Activated naive CD4-positive, alpha-beta T cell treated with anti-CD3 and anti-CD28 coated beads for 36 hours (primary cell): ENCODE measurements at places on chromosomes 5 and 9. TPM values are rescaled to one million over a fixed set of nuclear protein-coding genes. Genes with fewer than 3 reads are reported as not detected.

The CCDC192 gene
- not detected for total RNA-seq

The FAM221B gene
- total RNA-seq = not detected

The SLC23A1 gene
- 0.62 TPM for total RNA-seq

The ASPN gene
- total RNA-seq = not detected

The AHRR gene
- 5.5 TPM for total RNA-seq

GRCh38 chr5:138028971-138029365 lies 3.9 kb downstream of the FAM13B start:
- DNase-seq = no peak

GRCh38 chr5:9198394-9198793 lies 347.5 kb downstream of the SEMA5A start:
- DNase-seq = no peak

DNA sequence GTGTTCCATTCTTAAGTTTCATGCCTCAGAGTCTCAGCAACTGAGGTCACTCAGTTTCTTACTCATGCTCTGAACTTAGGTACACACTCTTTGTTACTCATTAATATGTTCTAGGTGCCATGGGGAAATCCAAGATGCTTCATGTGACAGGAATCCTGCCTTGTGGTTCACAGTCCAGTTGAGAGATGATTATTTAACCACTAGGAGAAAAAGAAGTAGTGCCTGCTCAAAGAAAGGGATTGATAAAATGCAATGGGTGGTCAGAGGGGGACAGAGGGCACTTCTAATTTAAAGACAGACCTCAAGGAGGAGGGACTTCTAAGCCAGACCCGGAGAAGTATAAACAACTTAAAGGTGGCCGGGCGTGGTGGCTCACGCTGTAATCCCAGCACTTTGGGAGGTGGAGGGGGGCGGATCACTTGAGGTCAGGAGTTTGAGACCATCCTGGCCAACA lies 69.0 kb downstream of the UGCG start:
- peak; percentile 55 for DNase-seq

- peak; percentile 16 for DNase-seq
These were observed 6.2 kb downstream of the REEP5 start for GRCh38 chr5:112915831-112916230.

DNA sequence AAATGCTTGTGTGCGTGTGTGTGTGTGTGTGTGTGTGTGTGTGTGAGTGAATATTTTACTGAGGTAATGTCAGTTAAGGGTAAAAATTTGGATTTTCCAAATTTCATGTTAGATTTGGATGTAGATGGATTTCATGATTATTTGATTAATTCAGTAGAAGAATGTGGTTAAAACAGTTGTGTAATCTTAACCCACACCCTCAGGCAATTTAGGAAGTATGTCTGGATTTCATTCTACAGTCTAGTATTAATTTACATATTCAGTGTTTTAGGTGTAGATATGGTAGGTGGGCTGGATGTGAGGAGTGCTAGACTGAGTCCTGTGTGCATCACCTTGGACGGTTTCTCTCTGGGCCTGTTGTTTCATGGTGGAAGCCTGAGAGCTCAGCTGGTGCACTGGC lies 99.1 kb upstream of the CKMT2 start:
- no peak for DNase-seq

- no peak for DNase-seq
These were observed 72.5 kb downstream of the AUH start for GRCh38 chr9:91289244-91289643.

- no peak for DNase-seq
These were observed 73.8 kb downstream of the NEK6 start for GRCh38 chr9:124331580-124331979.

- no peak for DNase-seq
These were observed 195.3 kb downstream of the CACNA1B start for GRCh38 chr9:138072897-138073296.

DNA sequence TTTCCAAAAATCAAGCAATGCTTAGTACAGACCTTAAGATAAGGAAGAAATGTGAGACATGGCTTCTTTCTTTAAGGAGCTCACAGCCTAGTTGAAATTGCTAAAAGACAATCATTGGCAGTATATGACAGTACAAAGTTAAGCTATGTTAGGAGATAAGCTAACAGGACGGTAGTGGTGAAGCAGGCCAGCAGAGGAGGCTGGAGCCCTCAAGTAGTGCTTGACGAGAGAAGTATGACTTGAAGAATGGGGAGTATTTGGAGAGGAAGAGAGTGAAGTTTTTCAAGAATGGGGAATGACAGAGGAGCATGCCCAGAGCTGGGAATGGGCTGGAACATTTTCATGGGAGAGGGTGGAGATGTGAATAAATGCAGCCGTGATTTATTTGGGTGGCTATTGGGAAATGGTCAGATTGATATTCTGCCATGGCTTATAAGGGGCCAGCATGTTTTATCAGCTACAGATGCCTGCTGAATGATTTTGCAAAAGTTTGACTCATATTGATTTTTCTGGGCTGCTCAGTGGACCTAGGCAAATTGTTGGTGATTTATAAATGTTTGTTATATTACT lies 43.7 kb downstream of the LURAP1L start:
- DNase-seq = no peak

DNA sequence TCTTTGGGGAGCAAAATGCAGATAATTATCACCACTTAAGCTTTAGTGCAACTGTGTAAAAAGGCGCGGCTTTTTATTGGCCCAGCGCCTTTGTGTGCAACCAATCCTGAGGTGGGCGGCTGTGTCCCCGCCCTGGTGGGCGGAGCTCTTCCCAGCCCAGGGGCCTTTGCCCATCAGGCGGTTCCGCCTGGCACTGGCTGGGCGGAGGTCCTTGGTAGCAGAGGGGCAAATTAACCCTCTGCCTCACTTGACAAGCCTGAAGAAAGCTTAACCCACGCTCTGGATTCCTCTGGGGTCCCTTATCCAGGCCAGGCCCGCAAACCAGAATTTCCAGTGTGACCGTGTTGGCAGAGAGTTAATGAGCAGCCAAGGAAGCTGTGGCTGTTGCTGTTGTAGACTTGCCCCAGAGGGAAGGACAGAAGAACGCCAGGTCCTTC lies 12.8 kb upstream of the NIPAL4 start:
- DNase-seq = no peak

DNA sequence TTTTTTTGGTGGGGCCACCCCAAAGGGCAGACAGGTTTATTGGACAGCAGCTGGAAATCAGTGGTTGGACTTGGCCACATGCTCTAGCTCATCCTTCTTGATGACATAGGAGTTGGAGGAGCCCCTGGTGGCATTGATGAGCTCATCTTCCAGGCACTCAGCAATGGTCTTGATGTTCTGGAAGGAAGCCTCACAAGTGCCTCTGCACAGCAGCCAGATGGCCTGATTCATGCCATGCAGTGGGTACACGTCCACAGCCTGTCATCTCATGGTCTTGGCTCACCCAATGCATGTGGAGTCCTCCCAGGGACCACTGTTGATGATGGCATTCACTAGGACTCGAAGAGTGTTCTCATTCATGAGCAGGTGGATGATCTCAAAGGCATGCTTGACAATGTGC lies 11.3 kb upstream of the RCL1 start:
- DNase-seq = no peak

GRCh38 chr5:172940268-172941066 lies 18.8 kb upstream of the RPL26L1 start:
- DNase-seq = no peak

DNA sequence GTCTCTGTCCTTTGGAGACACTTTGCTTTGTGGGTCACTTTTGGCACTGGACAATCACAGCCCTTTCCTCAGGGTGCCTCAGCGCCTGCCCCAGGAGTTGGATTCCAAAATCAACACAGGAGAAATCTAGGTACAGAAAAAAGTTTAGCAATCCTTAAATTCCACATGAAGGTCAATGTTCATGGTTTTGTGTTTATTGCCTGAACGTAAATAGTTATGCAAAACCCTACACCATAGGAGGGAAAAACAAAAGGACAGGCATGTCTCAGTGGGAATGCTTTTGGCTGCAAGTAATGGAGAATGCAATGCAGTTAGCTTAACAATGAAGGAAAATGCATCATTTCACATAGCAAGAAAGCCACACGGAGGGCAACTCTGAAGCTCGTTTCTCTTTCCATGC lies 6.5 kb upstream of the HMCN2 start:
- DNase-seq = no peak

DNA sequence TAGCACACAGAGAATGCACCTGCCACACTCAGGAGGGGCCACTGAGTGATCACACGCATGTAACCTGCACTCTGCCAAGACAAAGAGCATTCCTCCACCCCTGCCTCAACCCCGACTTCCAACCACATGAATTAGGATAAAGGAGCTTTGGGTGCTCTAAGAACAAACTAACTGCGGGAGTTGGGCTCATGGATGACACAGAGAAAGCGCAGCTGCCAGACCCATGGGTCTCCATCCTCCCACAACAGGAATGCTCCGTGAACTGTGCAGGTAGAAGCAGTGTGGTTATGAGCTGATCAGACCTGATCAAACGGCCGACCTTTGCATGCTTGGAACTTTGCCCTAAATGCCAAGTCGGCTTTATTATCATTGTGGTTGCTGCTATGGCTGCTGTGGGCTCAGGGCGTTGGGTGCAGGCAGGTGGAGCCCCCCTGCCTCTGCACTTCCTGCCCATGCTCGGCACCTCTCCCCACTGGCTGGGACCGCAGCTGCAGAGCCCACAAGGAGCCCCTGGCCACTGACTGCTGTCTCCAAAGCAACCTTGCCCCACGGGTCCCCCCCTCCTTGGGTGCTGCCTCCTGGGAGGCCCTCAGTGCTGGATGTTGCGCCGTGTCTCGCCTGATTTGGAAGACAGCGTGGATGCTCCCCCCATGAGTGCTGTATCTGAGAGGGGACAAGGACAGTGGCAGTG lies 2.6 kb upstream of the SLC6A3 start:
- DNase-seq = no peak

DNA sequence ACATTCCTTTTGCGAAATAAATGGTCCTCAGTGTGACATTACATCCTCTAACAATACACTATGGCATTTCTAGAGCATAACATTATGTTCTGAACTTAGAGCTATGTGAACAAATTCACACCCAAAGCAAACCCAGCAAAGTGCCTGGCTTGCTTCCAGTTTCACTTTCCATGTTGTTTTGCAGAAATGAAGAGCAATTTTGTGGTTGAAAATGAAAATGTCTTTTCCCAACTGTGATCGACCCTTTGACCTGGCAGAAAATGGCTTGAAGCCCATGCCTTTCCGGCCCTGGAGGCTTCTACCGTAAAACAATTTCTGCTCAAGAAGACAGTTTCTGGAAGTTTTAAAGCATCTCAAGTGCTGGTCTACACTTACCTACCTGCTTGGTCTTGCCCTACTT lies 344.7 kb upstream of the RGMB start:
- peak; percentile 8 for DNase-seq

DNA sequence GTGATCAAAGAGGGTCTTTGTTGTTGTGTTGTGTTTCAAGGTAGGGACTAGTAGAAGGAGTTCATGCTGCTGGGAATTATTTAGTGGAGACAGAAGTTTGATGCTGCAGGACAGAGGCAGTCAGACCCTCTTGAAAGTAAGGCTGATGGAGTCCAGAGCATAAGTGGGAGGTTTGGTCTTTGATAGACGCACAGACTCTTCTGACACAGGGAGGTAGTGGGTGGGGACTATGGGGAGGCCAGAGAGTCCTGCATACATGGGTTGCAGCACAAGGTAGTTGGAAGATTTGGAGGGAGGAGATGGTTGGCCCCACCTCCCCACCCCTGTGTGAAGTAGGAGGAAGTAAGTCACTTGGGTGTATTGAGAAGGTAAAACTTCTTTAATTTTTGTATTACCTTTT lies 2.4 kb upstream of the CCDC112 start:
- DNase-seq = no peak
